Right renal pelvis (tissue), 4 donors: ENCODE measurements at places on chromosomes 4 and X. TPM values are rescaled to one million over a fixed set of nuclear protein-coding genes. Genes with fewer than 3 reads are reported as not detected.

DNA sequence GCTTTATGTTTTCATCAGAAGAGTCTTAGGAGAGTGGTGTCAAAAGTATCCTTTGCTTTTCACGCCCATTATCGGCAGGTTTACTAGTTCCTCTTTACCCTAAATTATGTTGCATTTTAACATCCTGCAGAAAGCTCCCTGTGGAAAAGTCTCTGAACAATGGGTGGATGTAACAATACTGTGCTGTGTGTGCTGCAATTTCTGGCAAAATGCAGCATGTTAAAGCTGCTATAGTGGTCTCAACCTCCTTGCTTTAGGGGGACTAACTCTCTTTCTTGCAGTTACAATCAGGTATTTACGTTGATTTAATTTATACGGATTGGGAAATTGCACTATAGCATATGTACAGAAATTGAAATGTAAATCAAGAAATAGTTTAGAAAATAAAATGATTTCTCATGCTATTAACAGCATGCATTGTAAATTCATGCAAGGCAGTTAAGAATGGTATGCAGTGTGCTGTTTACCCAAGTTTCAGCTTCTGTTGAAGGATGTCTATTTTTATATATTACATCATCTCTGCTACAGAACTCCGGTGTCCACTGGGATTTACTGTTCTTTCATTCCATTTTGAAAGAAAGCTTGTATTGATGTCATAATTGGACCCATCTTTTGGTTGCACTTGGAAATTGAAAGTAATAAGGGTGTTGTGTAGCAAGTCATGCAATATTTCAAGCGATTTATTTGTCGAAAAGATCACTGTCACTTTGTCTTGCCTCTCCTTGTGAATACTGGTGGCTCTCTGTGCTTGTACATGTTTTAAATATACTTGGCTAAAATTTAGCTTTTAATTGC, 145.7 kb downstream of the RAPGEF2 start:
- no peak for DNase-seq

- no peak for DNase-seq
Measured at GRCh38 chrX:56738670-56739069, 9.6 kb downstream of the NBDY start.

DNA sequence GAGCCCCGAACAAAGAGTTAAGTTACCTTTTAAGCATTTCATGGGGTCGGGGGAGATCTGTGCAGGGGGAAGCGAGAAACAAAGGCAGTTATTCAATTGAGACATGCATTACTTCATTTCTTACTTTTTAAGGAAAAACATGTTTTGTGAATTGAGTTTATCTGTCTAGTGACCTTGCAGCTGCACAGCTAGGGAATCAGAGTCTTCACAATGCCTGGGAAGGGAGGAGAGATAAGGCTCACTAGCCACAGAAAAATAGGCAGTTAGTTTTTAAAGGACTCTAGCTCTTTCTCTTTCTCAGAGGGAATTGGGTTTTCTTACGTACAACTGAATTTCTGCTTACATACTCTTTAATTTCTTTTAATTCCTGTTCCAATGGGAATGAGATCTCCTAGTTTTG, 26.2 kb upstream of the ZBTB33 start:
- no peak for DNase-seq

- no peak for DNase-seq
Measured at GRCh38 chr4:138410266-138410665, 168.1 kb upstream of the SLC7A11 start.

GRCh38 chr4:75169427-75169826, 236.5 kb downstream of the PARM1 start:
- no peak for DNase-seq

- no peak for DNase-seq
Measured at GRCh38 chrX:103774070-103774642, 2.5 kb upstream of the PLP1 start.

- DNase-seq: no peak
Measured at GRCh38 chr4:127686658-127687057, 43.5 kb upstream of the SLC25A31 start.

- no peak for DNase-seq
Measured at GRCh38 chr4:127000846-127001245, 631.9 kb upstream of the INTU start.

- DNase-seq: no peak
Measured at GRCh38 chrX:20668550-20668949, 401.8 kb upstream of the RPS6KA3 start.

- no peak for DNase-seq
Measured at GRCh38 chrX:48466696-48467095, 3.4 kb downstream of the SLC38A5 start.

The PRDM8 gene
- 2.3 TPM for polyA plus RNA-seq

The DCHS2 gene
- 4.8 TPM for polyA plus RNA-seq

The DMRTC1 gene
- polyA plus RNA-seq: 1.5 TPM

The MND1 gene
- 15.6 TPM for polyA plus RNA-seq
